Breast epithelium (tissue), 4 donors: ENCODE measurements at places on chromosomes 3 and 15. TPM values are rescaled to one million over a fixed set of nuclear protein-coding genes. Genes with fewer than 3 reads are reported as not detected.

DNA sequence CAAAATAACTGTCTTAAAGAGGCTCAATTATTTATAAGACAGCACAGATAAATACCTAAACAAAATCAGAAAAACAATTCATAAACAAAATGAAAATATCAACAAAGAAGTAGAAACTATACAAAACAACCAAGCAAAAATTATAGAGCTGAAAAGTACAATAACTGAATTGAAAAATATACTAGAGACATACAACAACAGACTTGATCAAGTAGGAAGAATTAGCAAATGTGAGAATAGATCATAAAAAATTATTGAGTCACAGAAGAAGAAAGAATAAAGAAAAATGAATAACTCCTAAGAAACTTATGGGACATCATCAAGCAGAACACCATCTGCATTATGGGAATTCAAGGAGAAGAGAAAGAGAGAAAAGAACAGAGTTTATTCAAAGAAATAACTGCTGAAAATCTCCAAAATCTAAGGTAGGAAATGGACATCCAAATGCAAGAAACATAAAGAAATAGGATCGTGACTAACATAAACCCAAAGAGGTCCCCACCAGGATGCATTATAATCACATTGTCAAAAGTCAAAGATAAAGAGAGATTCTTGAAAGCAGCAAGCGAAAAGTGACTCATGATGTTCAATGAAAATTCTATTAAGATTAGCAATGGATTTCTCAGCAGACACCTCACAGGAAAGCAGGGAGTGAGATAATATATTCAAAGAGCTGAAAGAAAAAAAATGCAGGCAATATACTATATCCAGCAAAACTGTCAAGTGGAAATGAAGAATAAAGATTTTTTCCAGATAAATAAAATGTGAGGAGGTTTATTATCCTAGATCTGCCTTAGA is 85.9 kb downstream of the DCLK3 start:
- no peak for DNase-seq

The GPR149 gene
- total RNA-seq, result not detected

- DNase-seq, result peak; percentile 53
These were observed at the start of gene UBE2Q2 for GRCh38 chr15:75842722-75843677. Gene UBE2Q2 (plus strand): TSS chr15:75843447. CDS start chr15:75843667, 220 bp downstream.

GRCh38 chr3:114587986-114588385 is 294.2 kb downstream of the TIGIT start:
- no peak for DNase-seq

GRCh38 chr3:4776980-4777581 is 202.2 kb upstream of the BHLHE40 start:
- no peak for DNase-seq

- no peak for DNase-seq
These were observed 216.1 kb downstream of the PTPRG start for GRCh38 chr3:61777483-61777882.

The CFAP91 gene
- 24.6 TPM for total RNA-seq

DNA sequence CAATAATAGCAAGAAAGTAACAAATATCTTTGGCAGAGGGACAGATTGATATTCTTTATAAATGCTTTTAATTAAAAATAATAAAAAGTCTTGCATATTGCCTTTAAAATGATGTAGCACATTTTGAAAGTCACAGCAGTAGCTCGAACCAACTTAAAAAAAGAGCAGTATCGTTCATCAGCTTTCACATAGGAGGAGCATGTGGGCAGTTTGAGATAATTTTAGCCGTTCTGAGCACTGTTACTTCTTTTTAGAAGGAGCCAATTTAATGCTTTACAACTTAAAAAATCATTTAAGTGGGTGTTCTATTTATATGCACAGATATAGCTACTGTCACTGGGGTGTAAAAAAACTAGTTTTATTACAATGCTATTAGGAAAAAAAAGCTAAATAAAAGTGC is 622.7 kb upstream of the GBE1 start:
- no peak for DNase-seq

DNA sequence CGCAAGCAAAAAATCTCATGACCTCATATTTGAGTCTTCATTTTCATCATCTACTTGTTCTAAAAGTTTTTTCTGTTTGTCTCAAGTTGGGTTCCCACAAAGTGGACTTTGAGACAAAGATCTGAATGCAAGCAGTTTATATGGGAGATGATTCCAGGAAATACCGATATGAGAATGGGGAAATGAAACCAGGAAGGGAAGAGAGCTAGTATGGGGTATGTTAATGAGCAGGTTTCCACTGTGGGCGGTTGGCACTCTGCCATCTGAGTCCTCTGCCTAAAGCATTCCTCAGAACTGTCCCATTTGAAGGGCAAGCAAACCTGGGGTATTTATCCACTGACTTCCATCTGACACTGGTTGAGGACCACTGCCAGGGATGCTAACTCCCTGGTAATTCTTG is 8.8 kb downstream of the ADPRH start:
- DNase-seq, result no peak

- no peak for DNase-seq
These were observed 18.2 kb upstream of the SKOR1 start for GRCh38 chr15:67807141-67807540.

DNA sequence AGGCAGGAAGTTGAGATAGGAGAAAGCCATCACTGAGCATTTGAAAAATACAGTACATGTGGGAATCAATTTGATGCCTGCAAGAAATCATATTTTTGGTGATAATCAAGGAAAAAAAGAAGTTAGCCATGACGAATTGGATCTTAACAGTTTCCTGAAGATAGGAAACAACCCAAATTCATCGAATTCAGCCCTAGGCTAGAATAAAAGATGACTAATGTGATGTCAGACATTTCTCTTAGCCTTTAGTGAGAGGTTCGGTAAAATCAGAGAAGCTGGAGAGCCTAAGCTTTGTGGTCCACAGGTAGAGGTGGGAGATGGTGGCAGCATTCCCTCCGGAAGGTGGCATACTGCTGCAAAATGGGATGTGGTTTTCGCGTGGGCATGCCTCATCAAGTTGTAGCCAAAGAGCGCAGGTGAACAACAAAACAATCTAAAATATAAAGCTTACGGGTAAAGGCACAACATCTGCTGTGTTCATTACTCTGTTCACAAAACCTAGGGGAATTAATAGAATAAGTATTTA is 144.1 kb upstream of the ALCAM start:
- DNase-seq, result no peak

DNA sequence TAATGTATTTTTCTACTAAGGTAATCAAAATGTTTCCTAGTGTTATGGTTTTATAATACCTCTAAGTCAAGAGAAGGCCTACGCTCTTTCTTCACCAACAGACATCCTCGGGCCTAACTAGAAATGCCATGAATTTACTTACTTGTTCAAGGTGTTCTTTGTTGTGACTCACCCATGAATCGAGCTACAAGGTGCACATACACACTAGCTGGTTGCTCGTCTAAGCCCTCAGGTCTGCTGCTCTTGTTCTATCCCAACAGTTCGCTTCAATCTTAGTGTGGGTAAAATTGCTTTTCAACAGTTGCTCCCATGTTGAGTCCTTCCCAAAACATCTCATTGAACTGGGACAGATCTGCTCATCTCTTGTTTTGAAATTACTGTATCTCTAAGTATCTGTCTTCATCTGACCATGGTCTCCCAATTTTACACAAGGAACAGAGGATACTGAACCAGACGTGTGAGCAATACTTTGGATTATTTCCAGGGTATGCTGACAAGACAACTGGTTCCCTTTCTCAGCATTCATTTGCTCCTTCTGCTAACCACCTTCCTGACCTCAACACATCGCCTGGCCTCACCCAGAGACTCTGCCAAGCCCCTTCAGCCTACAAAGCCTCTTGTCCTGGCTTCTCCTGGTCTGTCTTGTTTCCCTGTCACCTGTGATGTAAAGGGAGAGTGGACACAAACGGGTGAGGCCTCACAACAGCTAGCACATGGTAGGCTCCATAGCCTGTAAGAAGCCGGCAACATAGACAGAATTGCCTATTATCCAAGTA is 84.2 kb downstream of the NEDD4 start:
- no peak for DNase-seq

The CLDN18 gene
- not detected for total RNA-seq

GRCh38 chr15:62739082-62739481 is 303.5 kb upstream of the TPM1 start:
- no peak for DNase-seq

The TMC3 gene
- total RNA-seq, result not detected

The ADCY5 gene
- total RNA-seq, result 10.1 TPM

GRCh38 chr3:149339931-149340309 is 6.5 kb upstream of the TM4SF18 start:
- peak; percentile 66 for DNase-seq

GRCh38 chr3:177802151-177802900 is 605.0 kb upstream of the TBL1XR1 start:
- DNase-seq, result no peak

DNA sequence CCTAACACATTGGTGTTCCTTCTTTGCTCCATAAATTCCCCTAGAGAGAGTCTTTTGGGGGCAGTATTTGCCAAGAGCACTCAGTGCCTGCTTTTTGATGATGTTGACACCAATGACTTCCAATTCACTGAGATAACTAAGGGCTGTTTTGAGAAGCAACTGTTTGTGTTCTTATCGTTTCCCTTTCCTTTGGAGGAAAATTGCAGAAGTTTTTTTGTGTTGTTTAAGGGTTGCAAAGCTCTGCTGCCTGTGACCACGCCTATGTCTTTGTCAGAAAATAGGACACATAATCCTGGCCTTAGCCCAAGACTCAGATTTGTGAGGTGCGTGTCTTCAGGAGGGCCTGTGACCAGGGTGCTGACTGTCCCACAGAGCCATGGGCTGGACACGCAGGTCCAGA is 99.6 kb downstream of the FAM43A start:
- no peak for DNase-seq

- peak; percentile 34 for DNase-seq
These were observed 14.1 kb downstream of the KLF15 start for GRCh38 chr3:126342991-126343648.

- no peak for DNase-seq
These were observed 17.5 kb upstream of the RAD18 start for GRCh38 chr3:8980756-8981257.

DNA sequence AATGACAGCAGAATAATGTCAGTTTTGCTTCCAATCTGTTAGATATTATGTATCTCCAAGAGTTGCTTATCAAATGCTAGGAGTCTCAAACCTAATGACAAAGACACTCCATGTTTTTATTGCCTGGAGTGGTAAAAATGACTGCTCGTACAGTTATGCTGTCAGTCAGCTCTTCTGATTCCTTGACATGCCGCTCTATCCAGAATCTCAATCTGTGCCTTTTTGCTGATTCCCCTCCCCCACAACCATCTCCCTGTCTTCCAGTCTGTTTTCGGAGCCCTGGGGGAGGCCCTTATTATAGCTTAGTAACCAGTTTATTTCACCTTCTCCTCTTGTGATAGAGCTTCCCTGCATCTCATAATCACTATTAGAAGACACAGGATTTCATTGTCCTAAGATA is 2.6 kb downstream of the MKRN2 start:
- DNase-seq, result no peak

DNA sequence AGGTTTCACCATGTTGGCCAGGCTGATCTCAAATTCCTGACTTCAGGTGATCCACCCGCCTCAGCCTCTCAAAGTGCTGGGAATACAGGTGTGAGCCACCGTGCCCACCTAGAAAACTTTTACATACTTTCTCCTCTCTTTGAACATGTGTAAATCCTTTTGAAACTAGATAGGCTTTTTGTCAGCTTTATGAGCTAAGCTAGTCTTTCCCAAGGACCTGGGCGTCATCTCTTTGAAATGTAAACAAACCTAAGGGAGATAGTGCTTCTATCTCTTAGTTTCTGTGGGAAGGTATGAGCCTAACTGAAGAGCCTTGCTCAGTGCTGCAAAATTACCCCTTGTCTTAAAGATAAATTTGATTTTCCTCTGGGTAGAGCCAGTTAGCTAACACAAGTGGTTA is 4.8 kb downstream of the CX3CR1 start:
- DNase-seq, result no peak

The SIDT1 gene
- total RNA-seq, result 3.8 TPM

The IL5RA gene
- total RNA-seq, result 0.98 TPM

DNA sequence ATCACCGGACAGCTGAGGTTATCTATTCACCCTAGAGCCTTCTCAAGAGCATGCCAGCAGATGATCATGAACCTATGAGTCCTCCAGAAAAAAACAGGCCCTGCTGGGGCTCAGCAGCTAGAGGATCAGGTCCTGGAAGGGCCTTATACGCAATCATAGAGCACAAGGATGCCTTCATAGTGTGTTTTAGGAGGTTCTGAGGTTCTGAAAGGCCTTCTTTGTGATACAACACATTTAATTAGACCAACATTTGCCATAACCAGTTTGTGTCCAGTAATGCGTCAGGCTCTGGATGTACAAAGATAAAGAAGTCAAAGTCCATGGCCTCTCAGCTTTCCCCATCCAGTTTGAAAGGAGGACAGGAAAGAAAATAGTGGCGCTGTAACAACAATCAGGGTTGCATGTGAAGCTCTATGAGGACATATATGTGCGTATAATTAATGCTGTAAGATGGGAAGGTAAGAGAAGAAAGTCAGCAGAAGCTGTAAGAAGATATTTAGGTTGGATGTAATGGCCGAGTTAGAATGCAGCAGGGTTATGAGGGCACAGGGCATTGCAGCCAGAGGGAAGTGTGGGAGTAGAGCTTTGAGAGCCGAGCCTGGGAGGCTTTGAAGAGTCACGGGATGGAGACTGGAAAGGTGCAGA is 302.6 kb upstream of the TBL1XR1 start:
- no peak for DNase-seq

- DNase-seq, result no peak
These were observed 38.6 kb downstream of the ACSBG1 start for GRCh38 chr15:78195735-78196201.

The C15orf61 gene
- total RNA-seq, result 4.6 TPM

The SLC15A2 gene
- 2.2 TPM for total RNA-seq

DNA sequence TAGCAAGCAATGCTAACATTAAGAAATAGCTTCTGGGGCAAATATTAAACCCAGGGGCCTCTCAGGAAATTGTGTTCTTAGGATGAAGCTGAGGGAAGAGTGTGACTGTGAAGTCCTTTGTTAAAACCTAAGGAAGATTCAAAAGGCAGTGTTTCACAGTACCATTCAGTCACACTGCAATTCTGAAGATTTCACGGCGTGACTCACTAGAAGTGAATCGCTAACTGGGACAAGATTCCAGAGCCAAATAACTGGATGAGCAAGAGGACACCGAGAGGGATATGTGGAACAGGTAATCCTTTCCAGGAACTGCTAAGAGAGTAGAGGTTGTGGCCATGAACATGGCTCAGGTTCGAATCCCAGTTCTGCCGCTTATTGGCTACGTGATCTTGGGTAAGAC is 61.8 kb upstream of the SMAD3 start:
- no peak for DNase-seq

The C3orf22 gene
- not detected for total RNA-seq

GRCh38 chr3:185934767-185935464 is 2.9 kb downstream of the TRA2B start:
- DNase-seq, result no peak

The RETNLB gene
- total RNA-seq, result not detected

The IQCH gene
- 6.6 TPM for total RNA-seq

DNA sequence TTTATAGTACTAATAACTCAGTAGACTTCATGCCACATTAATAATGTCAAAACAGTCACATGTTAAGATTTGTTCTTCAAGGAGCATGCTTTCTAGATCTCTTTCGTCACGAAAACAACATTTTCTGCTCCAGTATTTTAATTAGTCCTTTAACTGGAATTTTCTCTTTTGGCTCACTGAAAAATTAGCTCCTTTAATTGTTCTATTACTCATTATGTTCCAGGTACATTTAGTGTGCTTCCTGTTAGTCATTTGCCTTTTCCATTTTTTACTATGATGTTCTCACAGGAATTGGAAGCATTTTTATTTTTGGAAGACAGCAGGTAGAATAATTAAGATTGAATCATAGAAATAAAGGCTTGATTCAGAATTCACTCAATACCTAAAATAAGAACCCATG is 111.2 kb downstream of the SLC9A9 start:
- DNase-seq, result no peak

The GOLGA6A gene
- 1.0 TPM for total RNA-seq
